ENCODE measurements at places on chromosomes 13 and 19. TPM values are rescaled to one million over a fixed set of nuclear protein-coding genes. Genes with fewer than 3 reads are reported as not detected.

GRCh38 chr19:695352-695949 is at the start of gene PRSS57:
TSS of gene PRSS57 (minus strand) at chr19:695452. CDS start at chr19:695430, 22 bp downstream.
- H3K4me3 ChIP-seq = no peak within 1 kb of the TSS
- DNase-seq = no peak
- no peaks in the 10 kb centered on the region for H3K27me3 ChIP-seq

DNA sequence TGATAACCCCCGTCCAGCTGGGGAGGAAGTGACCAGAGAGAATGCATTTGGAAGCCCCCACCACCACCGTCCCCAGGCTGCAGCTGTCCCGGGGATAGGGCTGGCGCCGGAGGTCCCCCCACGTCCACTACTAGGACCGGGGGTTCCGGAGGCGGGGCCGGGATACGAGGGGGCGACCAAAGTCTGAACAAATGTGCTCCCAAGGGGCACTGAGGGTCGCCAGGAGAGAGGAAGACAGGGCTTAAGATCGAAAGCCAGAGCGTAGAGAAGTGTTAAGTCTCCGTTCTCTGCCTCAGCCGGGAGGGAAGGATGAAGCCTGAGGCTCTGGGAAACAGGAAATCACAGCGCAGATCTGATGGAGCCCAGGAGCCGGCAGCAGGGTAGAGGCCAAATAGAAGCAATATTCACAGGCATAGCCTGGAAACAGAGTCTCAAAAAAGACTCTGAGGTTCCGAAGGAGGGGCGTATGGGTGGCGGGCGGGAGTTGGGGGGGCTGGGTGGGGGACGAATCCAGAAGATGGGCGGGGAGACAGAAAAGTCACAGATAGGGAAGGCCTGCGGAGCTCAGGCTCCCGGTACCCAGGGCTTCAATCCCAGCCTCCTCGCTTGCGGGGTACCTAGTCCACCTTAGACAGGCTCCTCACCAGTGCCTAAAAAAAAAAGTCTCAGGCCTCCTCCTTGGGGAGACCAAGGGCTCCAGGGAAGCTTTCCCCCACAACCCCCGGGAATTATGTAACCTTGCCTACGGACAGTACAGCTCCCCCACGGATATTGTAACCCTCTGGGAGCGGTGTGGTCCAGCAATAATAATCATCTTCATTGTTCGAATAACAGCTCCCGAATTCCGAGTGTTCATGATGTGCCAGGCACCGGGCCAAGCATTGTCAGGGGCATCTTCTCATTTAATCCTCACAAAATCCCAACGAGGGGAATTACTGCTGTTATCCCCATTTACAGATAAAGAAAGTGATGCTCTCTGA is 1.1 kb upstream of the ERF start:
- DNase-seq = peak; percentile 84
- peak overlapping the region; percentile 83 for H3K4me3 ChIP-seq
- H3K36me3 ChIP-seq = no peaks in the 10 kb centered on the region
- no peaks in the 10 kb centered on the region for H3K27me3 ChIP-seq
- no peaks in the 10 kb centered on the region for H3K4me1 ChIP-seq

GRCh38 chr19:19514215-19514657 is 1.1 kb downstream of the TSSK6 start:
- no peak for DNase-seq
- peaks cover 10% of the 10 kb centered on the region for H3K36me3 ChIP-seq
- H3K4me1 ChIP-seq = no peaks in the 10 kb centered on the region

- H3K4me3 ChIP-seq = peak overlapping the region; percentile 78
- H3K4me1 ChIP-seq = peaks cover 24% of the 10 kb centered on the region
- no peak for DNase-seq
- no peaks in the 10 kb centered on the region for H3K27me3 ChIP-seq
- no peak overlapping the region for H3K27ac ChIP-seq
These were observed 73.2 kb upstream of the MCF2L start for GRCh38 chr13:112895521-112896465.

DNA sequence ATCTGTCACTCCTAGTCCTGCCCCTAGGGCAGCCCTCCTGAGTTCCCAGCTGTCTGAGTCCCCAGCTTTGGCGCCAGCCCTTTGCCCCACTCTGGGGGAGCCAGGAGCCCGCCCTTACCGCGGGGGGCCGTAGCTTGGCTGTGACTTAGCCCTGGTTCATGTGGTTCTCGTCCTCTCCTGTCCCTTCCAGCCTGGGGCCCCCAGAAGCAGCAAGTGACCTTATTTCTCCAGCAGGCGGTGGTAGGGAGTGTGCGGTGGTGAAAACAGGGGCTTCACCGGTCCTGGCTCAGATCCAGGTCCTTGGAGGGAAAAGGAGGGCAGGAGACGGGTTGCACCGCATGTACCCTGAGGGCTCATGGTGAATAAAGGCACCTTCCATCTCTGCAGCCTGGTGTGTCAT is 7.9 kb downstream of the GIPC3 start:
- H3K4me1 ChIP-seq = no peaks in the 10 kb centered on the region
- H3K27ac ChIP-seq = no peak overlapping the region
- peak; percentile 85 for DNase-seq
- no peaks in the 10 kb centered on the region for H3K36me3 ChIP-seq

CYP4F2 gene
- not detected for total RNA-seq

DNA sequence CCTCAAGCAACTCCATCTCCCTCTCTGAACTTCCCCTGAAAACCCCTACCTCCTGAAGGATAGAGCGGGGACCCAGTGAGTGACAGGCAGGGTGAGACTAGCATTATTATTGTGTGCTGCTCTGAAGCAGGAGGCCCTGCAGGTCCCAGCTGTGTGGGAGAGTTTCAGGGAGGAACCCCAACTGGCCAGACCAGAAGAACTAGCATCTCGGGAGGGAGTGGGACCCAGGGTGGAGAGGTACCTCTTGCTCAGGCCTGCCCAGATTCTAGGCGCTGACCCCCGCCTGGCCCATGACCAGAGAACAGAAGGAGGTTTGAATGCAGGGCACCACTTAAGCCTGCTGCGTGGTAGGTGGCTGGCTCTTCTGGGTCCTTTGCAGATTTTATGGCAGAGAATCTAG is 5.7 kb upstream of the LYPD3 start:
- H3K36me3 ChIP-seq = no peaks in the 10 kb centered on the region
- no peak overlapping the region for H3K4me3 ChIP-seq
- no peaks in the 10 kb centered on the region for H3K4me1 ChIP-seq
- no peak overlapping the region for H3K27ac ChIP-seq
- no peak for DNase-seq

GRCh38 chr13:25147638-25148401 is 24.3 kb downstream of the AMER2 start:
- H3K4me1 ChIP-seq = no peaks in the 10 kb centered on the region
- H3K36me3 ChIP-seq = no peaks in the 10 kb centered on the region
- H3K4me3 ChIP-seq = no peak overlapping the region
- no peaks in the 10 kb centered on the region for H3K27me3 ChIP-seq

BRME1 gene
- 3.7 TPM for total RNA-seq

DNA sequence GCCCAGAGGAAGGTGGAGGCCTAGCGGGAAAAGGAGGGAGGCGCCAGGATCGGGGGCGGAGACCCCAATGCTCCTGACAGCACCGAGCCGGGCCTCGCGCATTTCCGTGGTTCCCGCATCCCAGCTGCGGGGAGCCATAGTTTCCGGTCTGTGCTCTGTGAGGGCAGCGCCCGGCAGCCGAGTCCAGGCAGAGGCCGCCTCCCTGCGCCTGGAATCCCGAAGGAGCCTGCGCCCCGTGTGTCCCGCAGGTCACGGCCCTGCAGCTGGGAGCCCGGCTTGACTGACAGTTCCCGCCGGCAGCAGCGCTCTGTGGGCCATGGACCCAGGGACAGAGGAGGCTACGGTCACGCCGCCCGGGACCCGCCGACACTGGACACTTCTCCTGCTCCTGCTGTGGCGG is 74.6 kb upstream of the C13orf46 start:
- DNase-seq = peak; percentile 77
- no peaks in the 10 kb centered on the region for H3K4me1 ChIP-seq
- H3K4me3 ChIP-seq = no peak overlapping the region

DNA sequence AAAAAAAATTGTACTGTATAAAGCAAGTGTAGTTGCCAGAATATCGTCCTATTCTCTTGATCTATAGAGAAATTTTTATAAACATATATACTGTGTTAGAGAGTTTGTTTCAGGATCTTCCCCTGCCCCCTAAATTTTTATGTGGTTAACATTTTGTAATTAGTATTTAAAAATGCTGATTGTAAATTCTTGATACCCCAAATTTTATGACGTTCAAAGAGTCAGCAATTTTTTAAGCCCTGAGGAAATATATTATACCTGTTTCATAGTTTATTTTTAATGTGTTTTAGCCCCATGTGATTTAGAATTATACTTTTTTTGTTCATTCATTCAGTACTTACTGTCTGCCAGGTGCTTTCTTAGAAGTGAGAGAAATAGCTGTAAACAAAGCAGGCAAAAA is 7.3 kb upstream of the KCTD4 start:
- H3K27ac ChIP-seq = no peak overlapping the region
- DNase-seq = no peak
- peaks cover 19% of the 10 kb centered on the region for H3K36me3 ChIP-seq
- H3K27me3 ChIP-seq = no peaks in the 10 kb centered on the region
- H3K4me3 ChIP-seq = no peak overlapping the region
- H3K4me1 ChIP-seq = no peaks in the 10 kb centered on the region

GRCh38 chr13:76885203-76886004 is 801 bp downstream of the KCTD12 start:
- H3K27me3 ChIP-seq = peaks cover 72% of the 10 kb centered on the region
- H3K4me1 ChIP-seq = no peaks in the 10 kb centered on the region
- peak overlapping the region; percentile 72 for H3K4me3 ChIP-seq

TRPC4 gene
- 31.7 TPM for total RNA-seq

DNA sequence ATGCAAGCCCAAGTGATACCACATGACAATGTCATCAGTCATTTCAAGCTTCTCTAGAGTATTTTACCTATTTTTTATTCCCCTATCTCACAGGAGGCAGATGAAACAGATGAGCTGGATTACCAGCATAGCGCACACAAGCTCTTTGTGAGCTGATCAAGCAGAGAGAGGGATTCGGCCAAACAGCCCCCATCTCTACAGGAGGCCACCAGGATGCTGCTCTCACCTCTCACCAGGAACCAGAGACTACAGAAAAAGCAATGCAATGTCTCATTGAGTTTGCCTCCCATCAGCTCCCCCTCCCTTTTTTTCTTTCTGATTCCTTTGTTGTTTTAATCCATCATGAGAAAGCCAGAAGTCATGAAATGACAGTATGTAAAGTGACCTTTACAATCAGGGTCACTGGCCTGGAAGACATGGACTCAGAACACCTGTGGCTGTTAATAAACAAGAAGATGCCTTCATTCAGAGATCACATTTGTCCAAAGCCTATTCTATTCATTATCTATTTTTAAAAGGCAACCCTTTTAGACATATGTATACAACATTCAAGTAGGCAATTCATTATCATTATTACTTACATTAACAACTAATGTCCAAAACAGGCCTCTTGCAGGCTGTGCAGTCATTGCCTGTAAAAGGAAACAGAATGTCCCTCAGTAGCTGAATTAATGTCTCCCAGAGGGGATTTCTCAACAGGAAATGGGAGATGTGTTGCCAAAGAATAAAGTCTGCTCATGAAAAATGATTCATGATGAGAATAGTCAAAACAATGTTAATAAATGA is 656.6 kb downstream of the TBC1D4 start:
- no peaks in the 10 kb centered on the region for H3K4me1 ChIP-seq
- H3K27ac ChIP-seq = no peak overlapping the region
- no peaks in the 10 kb centered on the region for H3K36me3 ChIP-seq
- H3K27me3 ChIP-seq = no peaks in the 10 kb centered on the region
- no peak for DNase-seq

DNA sequence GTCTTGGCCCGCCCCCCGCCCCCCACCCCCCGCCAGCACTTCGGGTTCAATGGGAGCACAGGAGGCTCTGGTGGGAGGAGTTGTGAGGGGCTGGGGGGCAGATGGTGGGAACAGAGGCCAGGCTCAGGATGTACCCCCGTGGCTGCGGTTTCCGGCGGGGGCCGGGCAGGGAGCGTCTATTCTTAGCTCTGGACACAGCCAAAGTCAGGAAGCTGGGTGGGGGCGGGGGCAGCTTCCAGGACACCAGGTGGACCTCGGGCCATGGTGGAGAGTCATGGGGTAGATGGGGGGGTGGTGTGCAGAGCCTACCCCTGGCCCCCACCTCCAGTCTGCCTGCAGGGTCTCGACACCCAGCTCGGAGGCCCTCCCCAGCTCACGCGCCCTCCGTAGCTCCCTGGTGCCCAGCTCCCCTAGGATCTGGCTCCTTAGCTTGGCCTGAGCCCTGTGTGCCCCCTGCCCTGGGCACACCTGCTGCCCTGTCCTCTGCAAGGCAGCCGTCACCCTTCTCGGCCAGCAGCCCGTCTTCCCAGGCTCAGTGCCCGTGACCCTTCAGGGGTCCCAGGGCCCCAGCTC is 2.2 kb upstream of the TBXA2R start:
- H3K36me3 ChIP-seq = peaks cover 7% of the 10 kb centered on the region
- H3K27ac ChIP-seq = no peak overlapping the region
- no peaks in the 10 kb centered on the region for H3K4me1 ChIP-seq
- H3K4me3 ChIP-seq = no peak overlapping the region
- no peak for DNase-seq

DNA sequence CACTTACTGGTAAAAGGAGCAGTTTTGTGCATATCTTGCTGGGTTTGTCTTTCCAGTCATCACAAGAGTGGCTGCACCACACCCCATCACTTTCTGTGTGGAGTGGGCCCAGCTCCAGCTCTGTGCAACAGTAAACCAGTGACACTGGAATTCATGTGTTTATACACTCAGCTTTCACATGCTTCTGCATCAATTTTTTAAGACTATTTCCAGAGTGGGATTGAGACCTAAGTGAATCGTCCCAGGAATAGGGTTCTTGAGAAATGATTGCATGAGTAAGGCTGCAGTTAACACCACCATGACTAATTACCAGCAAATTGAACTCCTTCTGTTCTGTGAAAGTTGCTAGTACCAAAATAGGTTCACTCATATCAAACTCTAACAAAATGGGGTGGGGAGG is 5.3 kb upstream of the CFAP97D2 start:
- H3K4me1 ChIP-seq = no peaks in the 10 kb centered on the region
- H3K36me3 ChIP-seq = no peaks in the 10 kb centered on the region
- DNase-seq = no peak
- H3K27me3 ChIP-seq = no peaks in the 10 kb centered on the region

DNA sequence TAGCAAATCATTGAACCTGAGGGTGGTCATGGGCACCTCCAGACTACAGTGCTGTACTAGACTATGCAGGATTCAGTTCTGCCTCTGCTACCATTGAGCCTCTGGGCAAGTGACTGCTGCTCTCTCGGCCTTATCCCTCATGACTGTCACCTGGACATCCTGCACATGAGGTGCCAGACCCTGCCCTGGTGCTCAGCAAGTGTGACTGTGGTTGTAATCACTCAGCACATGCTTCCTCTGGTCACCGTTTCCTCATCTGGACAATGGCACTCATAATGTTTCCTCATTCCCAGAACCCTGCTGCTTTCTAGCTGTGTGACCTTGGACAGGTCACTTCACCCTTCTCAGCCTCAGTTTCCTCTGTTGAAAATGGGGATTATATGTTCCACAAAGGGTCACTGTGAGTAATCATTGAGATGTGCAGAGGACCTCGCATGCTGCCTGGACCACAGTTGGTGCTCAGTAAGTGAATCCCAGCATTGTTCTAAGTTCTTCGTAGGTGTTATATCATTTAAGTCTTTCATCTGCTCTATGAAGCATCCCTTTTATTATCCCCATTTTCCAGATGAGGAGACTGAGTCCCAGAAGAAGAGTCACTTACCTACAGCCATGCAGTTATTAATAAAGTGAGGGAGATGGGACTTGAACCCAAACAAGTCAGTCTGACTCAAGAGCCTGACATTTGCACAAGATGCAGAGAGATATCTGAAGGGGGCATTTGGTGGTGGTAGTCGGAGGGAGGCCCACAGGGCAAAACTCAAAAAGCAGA is 3.2 kb downstream of the SYT3 start:
- H3K36me3 ChIP-seq = no peaks in the 10 kb centered on the region
- no peaks in the 10 kb centered on the region for H3K4me1 ChIP-seq
- peaks cover 22% of the 10 kb centered on the region for H3K27me3 ChIP-seq
- DNase-seq = no peak

IRGC gene
- not detected for total RNA-seq
